ENCODE measurements at places on chromosomes 1 and 21.

DNA sequence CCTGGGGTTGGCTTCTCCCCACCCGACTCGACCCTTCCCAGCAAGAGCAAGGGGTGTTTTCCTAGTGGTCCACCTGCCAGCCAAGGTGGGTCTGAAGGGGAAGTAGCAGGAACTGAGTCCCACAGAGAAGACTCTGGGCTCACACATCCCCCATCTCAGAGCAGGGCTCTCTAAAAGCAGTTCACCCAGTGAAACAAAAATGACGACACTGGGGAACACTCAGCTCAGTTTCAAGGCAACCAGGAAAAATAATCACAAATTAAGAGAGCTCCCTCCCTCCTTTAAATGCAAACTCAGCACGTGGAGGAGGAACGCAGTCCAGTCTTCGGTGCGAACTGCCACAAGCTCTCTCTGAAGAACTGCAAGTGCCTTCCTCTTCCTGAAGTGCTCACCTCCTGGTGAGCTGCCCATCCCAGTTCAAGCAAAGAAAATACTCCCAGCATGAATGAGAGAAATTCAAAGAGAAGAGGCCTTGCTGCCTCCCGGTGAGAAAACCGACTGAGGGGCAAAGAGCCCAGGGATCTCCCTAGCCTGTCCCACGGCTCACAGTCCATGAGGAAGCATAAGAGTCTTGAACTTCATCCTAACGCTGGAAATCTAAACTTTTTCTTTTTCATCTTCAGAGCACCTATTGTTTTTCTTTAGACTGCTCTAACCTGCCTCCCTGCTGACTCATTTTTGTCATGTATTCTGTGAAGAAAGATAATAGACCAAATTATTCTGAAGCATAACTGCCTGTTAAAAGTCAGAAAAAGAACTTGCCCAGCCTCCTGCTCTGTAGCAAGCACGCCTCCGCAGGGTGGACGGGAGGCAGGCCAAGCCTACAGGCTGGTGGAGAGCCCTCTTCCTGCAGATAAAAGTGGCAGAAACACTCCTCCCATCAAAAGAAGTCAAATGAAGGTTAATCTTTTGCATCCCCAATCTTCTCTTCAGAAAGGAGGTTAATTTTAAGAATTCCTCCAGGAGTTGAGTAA, 281.4 kb downstream of the HHIPL2 start:
- no peaks in the 10 kb centered on the region for H3K27me3 ChIP-seq
- H3K4me1 ChIP-seq: no peaks in the 10 kb centered on the region
- no peaks in the 10 kb centered on the region for H3K36me3 ChIP-seq
- H3K27ac ChIP-seq: no peak overlapping the region
- no peak overlapping the region for H3K4me3 ChIP-seq

- H3K4me1 ChIP-seq: peaks cover 7% of the 10 kb centered on the region
- no peak for DNase-seq
- H3K27ac ChIP-seq: no peak overlapping the region
- no peaks in the 10 kb centered on the region for H3K27me3 ChIP-seq
- H3K4me3 ChIP-seq: no peak overlapping the region
Observed at GRCh38 chr1:62271948-62272728, 47.1 kb downstream of the KANK4 start.

- H3K4me1 ChIP-seq: no peaks in the 10 kb centered on the region
- no peaks in the 10 kb centered on the region for H3K36me3 ChIP-seq
- DNase-seq: no peak
- H3K27me3 ChIP-seq: no peaks in the 10 kb centered on the region
Observed at GRCh38 chr1:20390589-20391331, 95.2 kb downstream of the CAMK2N1 start.

DNA sequence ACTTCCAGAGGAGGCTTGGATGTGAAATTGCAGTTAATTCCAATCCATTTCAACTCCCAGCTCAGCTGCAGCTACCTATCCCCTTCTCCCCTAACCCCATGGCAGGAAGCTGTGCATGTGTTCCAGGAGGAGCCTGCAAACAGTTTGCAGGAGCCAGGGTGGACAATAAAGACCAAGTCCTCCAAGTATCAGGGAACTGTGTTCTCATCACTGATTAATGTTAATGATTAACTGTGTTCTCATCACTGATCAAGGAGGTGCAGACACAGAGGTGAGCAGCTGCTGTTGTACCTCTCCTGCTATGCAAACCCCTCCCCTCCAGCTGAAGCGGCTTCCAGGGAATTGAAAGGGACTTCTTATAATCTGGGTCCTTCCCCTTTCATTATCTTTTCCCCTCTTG, 19.2 kb downstream of the CLDN19 start:
- no peaks in the 10 kb centered on the region for H3K36me3 ChIP-seq
- no peak overlapping the region for H3K4me3 ChIP-seq
- no peaks in the 10 kb centered on the region for H3K4me1 ChIP-seq
- H3K27ac ChIP-seq: no peak overlapping the region
- DNase-seq: peak; percentile 45

- DNase-seq: no peak
- H3K4me1 ChIP-seq: peaks cover 22% of the 10 kb centered on the region
Observed at GRCh38 chr1:32336963-32337675, 1.1 kb upstream of the MARCKSL1 start.

- no peak for DNase-seq
- no peak overlapping the region for H3K27ac ChIP-seq
- H3K4me1 ChIP-seq: peaks cover 19% of the 10 kb centered on the region
- H3K4me3 ChIP-seq: no peak overlapping the region
- H3K27me3 ChIP-seq: no peaks in the 10 kb centered on the region
Observed at GRCh38 chr1:160724465-160725242, 13.0 kb upstream of the CD48 start.

- no peaks in the 10 kb centered on the region for H3K27me3 ChIP-seq
- no peaks in the 10 kb centered on the region for H3K36me3 ChIP-seq
- H3K4me3 ChIP-seq: no peak overlapping the region
- H3K4me1 ChIP-seq: peaks cover 13% of the 10 kb centered on the region
- H3K27ac ChIP-seq: no peak overlapping the region
Observed at GRCh38 chr1:212928323-212929291, 21.7 kb upstream of the VASH2 start.

DNA sequence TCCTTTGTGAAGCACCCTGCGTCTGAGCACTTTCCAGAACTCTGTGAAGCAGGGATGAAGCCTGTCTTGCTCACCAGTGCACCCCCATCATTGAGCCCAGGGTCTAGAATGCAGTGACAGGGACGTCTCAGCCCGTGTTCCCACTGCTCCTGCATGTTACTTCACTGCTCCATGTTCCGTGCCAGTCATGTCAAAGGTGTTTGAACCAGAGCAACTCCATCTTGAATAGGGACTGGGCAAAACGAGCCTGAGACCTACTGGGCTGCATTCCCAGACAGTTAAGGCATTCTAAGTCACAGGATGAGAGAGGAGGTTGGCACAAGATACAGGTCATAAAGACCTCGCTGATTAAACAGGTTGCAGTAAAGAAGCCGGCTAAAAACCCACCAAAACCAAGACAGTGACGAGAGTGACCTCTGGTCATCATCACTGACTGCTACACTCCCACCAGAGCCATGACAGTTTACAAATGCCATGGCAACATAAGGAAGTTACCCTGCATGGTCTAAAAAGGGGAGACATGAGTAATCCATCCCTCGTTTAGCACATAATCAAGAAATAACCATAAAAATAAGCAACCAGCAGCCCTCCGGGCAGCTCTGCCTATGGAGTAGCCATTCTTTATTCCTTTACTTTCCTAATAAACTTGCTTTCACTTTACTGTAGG, 63.2 kb downstream of the SDC3 start:
- no peak overlapping the region for H3K4me3 ChIP-seq
- no peaks in the 10 kb centered on the region for H3K4me1 ChIP-seq
- no peaks in the 10 kb centered on the region for H3K27me3 ChIP-seq
- DNase-seq: no peak
- H3K27ac ChIP-seq: no peak overlapping the region

- no peaks in the 10 kb centered on the region for H3K27me3 ChIP-seq
- H3K4me3 ChIP-seq: no peak overlapping the region
- DNase-seq: no peak
- no peaks in the 10 kb centered on the region for H3K4me1 ChIP-seq
- no peaks in the 10 kb centered on the region for H3K36me3 ChIP-seq
Observed at GRCh38 chr1:48761986-48762385, 14.7 kb downstream of the BEND5 start.

GRCh38 chr21:33947451-33948095, 32.0 kb upstream of the ATP5PO start:
- H3K36me3 ChIP-seq: no peaks in the 10 kb centered on the region
- H3K27me3 ChIP-seq: no peaks in the 10 kb centered on the region
- H3K4me3 ChIP-seq: peak overlapping the region; percentile 29
- H3K4me1 ChIP-seq: peaks cover 29% of the 10 kb centered on the region

DNA sequence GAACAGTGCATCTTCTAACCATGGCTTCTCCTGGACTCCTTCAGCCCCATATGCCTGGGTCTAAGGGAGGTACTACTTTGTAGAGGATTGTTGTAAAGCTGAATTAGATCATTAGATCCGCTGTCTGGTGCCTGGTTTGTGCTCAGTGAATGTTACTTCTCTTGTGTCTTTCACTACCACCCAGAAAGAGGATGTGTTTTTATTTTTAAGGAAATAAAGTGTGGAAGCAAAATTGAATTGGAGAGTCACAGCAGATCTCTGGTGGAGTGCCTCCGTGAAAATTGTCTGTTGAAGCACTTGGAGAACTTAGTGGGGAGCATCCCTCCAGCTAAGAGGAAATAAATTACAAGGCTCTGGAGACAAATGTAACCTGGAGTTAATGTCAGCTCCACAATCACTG, 101.8 kb upstream of the ARTN start:
- H3K27me3 ChIP-seq: no peaks in the 10 kb centered on the region
- H3K27ac ChIP-seq: no peak overlapping the region
- no peaks in the 10 kb centered on the region for H3K36me3 ChIP-seq

DNA sequence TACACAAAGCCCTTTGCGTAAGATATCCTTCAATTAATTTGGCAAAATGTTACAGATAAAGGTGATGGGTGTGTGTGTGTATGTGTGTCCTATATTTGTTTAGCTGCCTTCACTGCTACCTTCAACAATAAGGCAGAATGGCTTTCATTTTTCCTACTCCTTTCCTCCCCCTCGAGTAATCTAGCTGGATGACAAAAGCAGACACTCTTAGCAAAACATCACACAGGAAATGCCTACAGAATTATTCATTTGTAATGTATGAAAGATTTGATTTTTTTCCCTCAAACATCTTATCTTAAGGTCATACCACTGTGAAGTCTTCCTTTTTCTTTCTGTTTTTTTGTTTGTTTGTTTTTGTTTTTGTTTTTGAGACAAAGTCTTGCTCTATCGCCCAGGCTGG, 10.6 kb downstream of the PTPN22 start:
- no peak overlapping the region for H3K27ac ChIP-seq
- no peak overlapping the region for H3K4me3 ChIP-seq
- DNase-seq: no peak
- no peaks in the 10 kb centered on the region for H3K4me1 ChIP-seq
- no peaks in the 10 kb centered on the region for H3K36me3 ChIP-seq
- no peaks in the 10 kb centered on the region for H3K27me3 ChIP-seq

DNA sequence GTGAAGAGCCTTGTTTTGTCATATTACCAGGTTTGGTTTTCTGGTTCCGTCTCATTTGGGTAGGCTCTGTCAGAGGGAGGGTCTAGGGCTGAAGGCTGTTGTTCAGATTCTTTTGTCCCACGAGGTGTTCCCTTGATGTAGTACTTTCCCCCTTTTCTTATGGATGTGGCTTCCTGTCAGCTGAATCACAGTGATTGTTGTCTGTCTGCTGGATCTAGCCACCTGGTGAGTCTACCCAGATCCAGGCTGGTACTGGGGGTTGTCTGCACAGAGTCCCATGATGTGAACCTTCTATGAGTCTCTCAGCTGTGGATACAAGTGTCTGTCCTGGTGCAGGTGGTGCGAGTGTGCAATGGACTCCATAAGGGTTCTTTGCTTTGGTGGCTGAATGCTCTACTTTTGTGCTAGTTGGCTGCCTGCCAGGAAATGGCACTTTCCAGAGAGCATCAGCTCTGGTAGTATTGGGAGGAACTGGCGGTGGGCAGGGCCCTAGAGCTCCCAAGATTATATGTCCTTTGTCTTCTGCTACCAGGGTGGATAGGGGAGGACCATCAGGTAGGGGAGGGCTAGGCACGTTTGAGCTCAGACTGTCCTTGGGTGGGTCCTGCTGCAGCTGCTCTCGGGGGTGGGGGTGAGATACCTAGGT, 246.0 kb downstream of the RYR2 start:
- no peak overlapping the region for H3K4me3 ChIP-seq
- no peaks in the 10 kb centered on the region for H3K27me3 ChIP-seq
- no peaks in the 10 kb centered on the region for H3K36me3 ChIP-seq
- DNase-seq: no peak
- H3K27ac ChIP-seq: no peak overlapping the region

DNA sequence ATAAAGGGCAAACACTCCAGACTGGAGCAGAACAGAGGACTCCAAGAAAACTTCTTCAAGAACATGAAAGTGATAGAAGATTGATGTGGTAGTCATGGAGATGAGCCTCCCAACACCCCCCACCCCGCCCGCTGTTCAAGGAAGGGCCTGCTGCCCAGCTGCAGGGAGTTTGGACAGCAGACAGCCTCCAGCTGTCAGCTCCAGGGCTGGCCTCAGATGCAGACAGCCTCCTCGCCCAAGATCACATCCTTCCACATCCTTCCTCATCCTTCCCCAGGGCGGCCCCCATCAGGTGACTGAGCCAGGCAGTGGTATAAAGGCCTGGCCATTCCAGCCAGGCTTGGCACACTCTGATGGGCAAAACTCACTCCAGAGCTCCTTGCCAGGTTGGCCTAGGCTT, 24.6 kb downstream of the HMGN2 start:
- H3K27me3 ChIP-seq: no peaks in the 10 kb centered on the region
- H3K4me1 ChIP-seq: no peaks in the 10 kb centered on the region
- H3K27ac ChIP-seq: no peak overlapping the region
- no peak for DNase-seq

Measured in Caco-2 (cell line).